Right renal cortex interstitium (tissue), 3 donors: ENCODE measurements at places on chromosomes 7 and 10. TPM values are rescaled to one million over a fixed set of nuclear protein-coding genes. Genes with fewer than 3 reads are reported as not detected.

ARHGAP21 gene
- polyA plus RNA-seq, result 91.4 TPM

GRID2IP gene
- polyA plus RNA-seq, result 0.40 TPM

MMP21 gene
- polyA plus RNA-seq, result 0.17 TPM

ABCA13 gene
- 0.53 TPM for polyA plus RNA-seq

VSTM4 gene
- 13.4 TPM for polyA plus RNA-seq

ADAMTS14 gene
- 0.69 TPM for polyA plus RNA-seq

CDNF gene
- 2.8 TPM for polyA plus RNA-seq

PHF14 gene
- polyA plus RNA-seq, result 92.4 TPM

TAS2R41 gene
- not detected for polyA plus RNA-seq

ZNF487 gene
- 11.6 TPM for polyA plus RNA-seq

PDGFA gene
- polyA plus RNA-seq, result 47.6 TPM

ITGB8 gene
- 38.5 TPM for polyA plus RNA-seq

PNLIPRP2 gene
- not detected for polyA plus RNA-seq

PHKG1 gene
- 1.1 TPM for polyA plus RNA-seq

FXYD4 gene
- not detected for polyA plus RNA-seq

SNCG gene
- polyA plus RNA-seq, result 23.4 TPM

SAP25 gene
- polyA plus RNA-seq, result 0.82 TPM

ADCYAP1R1 gene
- 0.89 TPM for polyA plus RNA-seq

SPAM1 gene
- polyA plus RNA-seq, result not detected

CLEC5A gene
- 0.25 TPM for polyA plus RNA-seq

BCCIP gene
- polyA plus RNA-seq, result 104 TPM

TMEM236 gene
- 0.19 TPM for polyA plus RNA-seq

PLA2G12B gene
- 9.3 TPM for polyA plus RNA-seq

CCAR1 gene
- polyA plus RNA-seq, result 178 TPM

CALCR gene
- polyA plus RNA-seq, result 1.3 TPM

WNT16 gene
- not detected for polyA plus RNA-seq

HOXA2 gene
- polyA plus RNA-seq, result 8.5 TPM

CTAGE15 gene
- polyA plus RNA-seq, result 0.46 TPM

NUTM2B gene
- 3.1 TPM for polyA plus RNA-seq

NEBL gene
- 87.7 TPM for polyA plus RNA-seq

TDRD1 gene
- polyA plus RNA-seq, result not detected

NAT16 gene
- not detected for polyA plus RNA-seq

ASB10 gene
- not detected for polyA plus RNA-seq

GJD4 gene
- 0.11 TPM for polyA plus RNA-seq
